Activated naive CD8-positive, alpha-beta T cell treated with anti-CD3 and anti-CD28 coated beads, Interleukin-2, amount 10 ng/mL, durations not matched to agents 7 days and 5 days (primary cell): ENCODE measurements at places on chromosomes 1 and 21. TPM values are rescaled to one million over a fixed set of nuclear protein-coding genes. Genes with fewer than 3 reads are reported as not detected.
A peak's percentile ranks its signal among the peaks of the same experiment; 100 is the strongest.

GRCh38 chr21:26795866-26796329 is 49.3 kb downstream of the ADAMTS1 start:
- DNase-seq: no peak

GRCh38 chr1:178493301-178493741 is 3.4 kb downstream of the CLEC20A start:
- no peak for DNase-seq

GRCh38 chr1:170415710-170416372 is 116.1 kb upstream of the GORAB start:
- DNase-seq: no peak

GRCh38 chr1:60068393-60069045 is 5.1 kb downstream of the C1orf87 start:
- no peak for DNase-seq

- no peak for DNase-seq
Observed at GRCh38 chr1:206472886-206473285, 2.6 kb downstream of the IKBKE start.

DNA sequence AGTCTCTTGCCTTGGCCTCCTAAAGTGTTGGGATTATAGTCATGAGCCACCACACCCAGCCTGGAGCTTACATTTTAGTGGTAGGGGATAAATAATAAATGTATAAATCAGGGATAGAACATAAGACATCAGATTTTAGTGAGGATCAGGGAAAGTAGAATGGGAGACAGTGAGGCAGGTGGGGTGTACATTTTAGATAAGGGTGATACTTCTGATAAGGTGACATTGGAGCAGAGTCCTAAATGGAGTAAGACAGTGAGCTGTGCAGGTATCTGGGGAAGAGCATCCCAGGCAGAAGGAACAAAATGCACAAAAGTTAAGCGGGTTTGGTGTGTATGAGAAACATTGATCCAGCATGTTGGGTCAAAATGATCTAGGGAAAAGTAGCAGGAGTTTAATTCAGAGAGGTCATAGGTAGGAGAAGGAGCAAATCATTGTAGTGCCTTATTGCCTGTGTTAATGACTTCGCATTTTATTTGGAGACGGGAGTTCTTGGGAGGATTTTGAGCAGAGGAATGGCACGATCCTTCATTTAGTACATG is 11.1 kb downstream of the EPB41 start:
- DNase-seq: no peak

DNA sequence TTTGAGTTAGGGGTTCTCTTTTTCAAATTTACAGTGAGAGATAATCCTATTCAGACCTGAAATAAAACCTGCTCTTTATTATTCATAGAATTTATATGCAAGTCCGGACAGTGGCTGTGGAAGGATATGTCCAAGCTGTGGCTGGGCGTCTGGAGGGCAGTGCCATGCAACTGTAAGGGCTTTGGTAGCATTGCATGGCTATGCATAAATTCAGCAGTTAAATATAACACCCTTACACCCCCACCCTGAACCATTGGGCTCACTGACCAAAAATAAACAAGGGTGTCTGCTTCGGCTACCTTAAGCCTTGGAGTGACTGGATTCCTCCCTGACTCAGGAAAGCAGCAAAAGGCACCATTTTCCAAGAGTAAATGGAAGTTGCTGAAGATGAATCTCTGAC is 5.4 kb downstream of the CHTOP start:
- DNase-seq: no peak

GRCh38 chr1:86207323-86207722 is 50.8 kb upstream of the COL24A1 start:
- DNase-seq: no peak

DNA sequence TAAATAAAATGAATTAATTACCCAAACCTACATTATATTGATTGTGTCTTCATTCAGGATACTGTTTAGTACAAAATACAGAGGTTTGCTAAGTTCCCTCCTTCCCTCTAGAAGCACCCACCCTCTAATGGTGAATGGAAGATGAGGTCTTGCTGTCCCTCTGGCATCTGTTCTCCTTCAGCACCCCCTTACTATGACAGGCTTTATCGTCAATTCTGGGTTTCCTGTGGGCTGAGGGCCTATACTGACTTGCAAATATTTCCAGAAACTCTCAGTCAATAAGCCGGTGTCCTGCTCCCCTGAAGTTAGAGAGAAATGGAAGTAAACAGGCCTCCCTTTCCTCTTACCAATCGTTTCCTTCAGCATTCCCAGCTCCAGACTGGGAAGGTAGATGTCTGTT is 13.2 kb downstream of the LAX1 start:
- DNase-seq: no peak

DNA sequence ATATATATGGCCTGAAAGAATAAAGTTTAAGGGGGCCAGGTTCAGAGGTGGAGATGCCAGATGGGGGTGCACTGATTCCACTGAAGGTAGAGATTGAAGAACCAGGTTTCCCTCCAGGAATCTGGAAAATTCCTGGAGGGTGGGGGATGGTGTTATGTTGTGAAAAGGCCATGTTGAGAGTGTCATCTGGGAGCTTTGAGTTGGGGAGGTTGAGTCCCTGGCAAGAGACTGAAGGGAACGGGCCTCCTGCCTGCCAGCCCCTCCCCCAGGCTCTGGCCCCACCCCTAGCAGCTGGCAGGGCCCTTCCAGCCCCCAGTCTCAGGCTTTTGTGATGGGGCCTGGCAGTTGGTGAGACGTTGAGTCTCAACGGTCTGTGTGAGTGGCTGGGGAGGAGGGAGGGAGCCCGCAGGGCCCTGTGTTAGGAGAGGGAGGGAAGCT is 4.1 kb downstream of the PTPRU start:
- DNase-seq: no peak

DNA sequence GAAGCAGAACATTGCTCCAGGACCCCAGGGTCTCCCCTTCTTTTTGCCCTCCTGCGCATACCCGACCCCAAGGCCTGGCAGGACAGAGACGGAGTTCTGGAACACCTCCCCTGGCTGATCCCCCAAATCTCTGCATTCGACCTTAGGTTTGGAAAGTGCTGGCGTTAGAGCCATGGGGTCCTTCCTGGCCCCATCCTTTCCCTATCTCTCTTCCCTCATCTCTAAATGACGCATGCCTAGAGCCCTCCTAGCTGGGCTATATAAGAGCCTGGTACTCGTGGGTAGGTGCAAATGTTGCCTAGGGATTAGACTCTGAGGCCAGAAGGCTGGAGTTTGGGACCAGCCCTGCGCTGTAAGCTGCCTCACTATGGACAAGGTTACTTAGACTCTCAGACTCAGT is 16.6 kb downstream of the SLC26A9 start:
- DNase-seq: no peak

DNA sequence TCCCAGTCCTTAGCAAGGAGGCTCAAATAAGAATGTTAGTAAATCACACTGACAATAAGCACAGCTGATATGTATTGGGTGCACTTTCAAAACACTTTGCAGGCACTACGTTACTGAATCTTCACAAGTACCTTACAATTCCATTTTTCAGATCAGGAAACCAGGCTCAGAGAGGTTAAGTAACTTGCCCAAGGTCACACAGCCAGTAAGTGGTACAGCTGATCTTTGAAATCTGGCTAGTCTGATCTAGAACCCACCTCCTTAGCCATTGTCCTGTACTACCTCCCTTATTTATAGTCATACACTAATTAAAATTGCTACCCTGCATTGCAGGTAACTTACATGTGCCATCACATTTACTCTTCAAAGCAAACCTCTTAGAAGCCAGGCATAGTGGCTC is 122.1 kb upstream of the KLHDC7A start:
- DNase-seq: no peak

GRCh38 chr1:25572708-25573590 is 29.5 kb downstream of the LDLRAP1 start:
- peak; percentile 64 for DNase-seq

- DNase-seq: no peak
Observed at GRCh38 chr1:101185421-101185820, 51.4 kb upstream of the S1PR1 start.

DNA sequence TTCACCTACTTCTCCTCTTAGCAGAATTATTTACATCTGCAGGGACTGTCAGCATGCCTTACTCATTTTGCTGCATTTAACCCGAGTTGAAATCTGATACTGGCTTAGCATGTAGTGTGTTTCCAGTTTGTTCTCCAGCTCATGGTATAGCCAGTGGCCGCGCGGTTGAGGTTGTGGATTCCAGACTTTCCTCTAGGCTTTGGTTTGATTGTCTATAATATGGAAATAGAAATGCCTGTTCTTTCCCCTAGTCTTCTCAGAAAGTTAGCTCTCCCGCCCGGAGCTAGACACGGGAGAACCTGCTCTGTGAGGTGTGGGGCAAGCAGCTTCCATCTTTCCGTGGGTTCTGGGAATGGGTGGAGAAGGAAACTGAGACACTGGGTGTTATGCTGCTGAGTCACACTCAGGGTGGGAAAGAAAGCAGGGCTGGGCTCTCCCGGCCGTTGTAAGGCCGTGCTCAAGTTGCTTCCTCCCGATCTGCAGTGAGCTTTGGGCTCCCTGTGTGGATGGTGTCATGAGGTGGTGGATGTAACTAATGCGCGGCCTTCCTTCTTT is 206.8 kb upstream of the TMEM51 start:
- DNase-seq: no peak

GRCh38 chr21:25608044-25608737 is 910 bp upstream of the MRPL39 start:
- peak; percentile 75 for DNase-seq

- DNase-seq: no peak
Observed at GRCh38 chr1:230713547-230713914, 391 bp downstream of the AGT start.

- no peak for DNase-seq
Observed at GRCh38 chr1:40462956-40463590, 12.8 kb downstream of the ZFP69B start.

GRCh38 chr21:37392441-37392840 is 25.9 kb downstream of the DYRK1A start:
- DNase-seq: no peak

DNA sequence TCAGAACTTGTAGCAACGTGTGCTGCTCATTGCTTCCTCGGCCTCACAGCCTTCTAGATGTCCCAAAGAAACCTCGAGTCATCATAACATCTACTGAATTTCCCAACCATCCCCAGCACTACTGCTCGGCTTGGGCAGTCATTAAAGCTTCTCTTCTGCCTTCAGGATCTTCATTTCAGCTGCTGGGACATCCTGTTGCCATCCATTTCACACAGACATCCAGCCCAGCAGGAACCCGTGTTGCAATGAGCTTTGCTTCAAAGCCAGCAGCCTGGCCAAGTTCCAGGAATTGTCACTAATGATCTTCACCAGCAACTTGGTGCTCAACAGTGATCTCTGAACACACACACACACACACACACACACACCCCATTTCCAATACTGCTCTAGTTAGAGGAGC is 18.5 kb downstream of the WLS start:
- DNase-seq: no peak

- DNase-seq: no peak
Observed at GRCh38 chr1:193626695-193627094, 440.3 kb upstream of the B3GALT2 start.

GRCh38 chr1:58895082-58895481 is 111.2 kb upstream of the JUN start:
- no peak for DNase-seq

DNA sequence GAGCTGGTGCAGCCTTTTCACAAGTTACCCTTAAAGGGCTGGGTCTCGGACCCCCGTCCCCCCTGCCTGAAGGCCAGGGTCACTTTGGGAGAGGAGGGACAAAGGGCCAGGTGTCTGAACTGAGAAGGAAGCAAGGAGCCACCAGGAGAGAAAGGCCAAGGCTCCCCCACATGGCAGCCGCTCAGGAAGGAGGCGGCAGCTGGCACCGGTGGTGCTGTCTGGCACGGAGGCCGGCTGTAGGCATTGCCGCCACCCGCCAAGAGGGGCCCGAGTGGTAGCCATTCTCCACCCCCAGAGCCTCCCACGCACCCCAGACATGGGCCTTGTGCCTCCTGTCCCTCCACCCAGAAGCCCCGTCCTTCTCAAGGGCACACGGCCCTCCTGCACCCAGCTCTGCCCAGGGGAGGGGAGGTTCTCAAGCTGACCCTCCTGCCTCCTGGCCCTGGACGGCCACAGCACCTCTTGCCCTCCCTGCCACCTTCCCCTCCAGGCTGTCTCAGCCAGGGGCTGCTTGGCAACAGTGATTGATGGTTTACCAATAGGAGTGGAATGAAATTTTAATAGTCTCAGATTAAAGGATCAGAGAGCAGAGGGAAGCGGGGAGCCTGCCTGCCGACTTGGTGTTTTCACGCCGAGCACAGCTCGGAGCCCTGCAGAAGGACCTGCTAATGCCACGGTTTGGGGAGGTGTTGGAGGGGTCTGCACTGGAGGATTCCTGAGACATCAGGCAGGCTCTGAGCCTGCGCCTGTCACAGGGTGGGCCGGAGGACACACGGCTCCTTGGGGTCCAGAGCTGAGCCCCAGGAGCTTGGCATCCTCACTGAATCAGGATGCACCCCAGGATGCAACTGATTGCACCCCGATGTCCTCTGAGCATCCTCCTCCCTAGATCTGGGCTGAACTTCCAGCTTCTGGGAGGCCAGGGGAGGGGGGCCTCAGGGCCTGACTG is 211.9 kb upstream of the VAMP3 start:
- DNase-seq: no peak

DNA sequence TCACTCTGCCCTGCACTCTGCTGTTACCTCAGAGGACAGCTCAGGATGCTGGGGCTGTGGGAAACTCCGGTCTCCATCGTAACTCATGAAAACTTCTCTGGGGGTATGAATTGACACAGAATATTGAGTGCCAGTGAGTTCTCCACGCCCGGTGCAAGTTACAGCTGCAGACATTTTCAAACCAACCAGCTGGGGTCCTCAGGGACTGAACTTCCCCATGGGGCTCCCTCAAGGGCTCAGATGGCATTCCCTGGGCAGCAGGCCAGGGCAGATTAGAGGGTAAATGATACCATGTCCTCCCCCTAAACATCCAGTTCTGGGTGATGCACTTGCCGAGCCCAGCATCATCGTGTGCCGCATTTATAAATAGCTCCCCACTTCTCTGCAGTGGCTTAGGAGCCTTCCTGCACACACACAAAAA is 27.8 kb upstream of the CCSAP start:
- no peak for DNase-seq

TMPRSS2 gene
- total RNA-seq: not detected

OR4F29 gene
- total RNA-seq: not detected

PDC gene
- total RNA-seq: not detected

CACNA1S gene
- total RNA-seq: not detected

NBPF20 gene
- 1.4 TPM for total RNA-seq

HMGCS2 gene
- total RNA-seq: not detected

ZNF648 gene
- total RNA-seq: not detected

S100A1 gene
- total RNA-seq: not detected

TTC24 gene
- 22.7 TPM for total RNA-seq

PLA2G2C gene
- total RNA-seq: not detected

LMX1A gene
- total RNA-seq: not detected

HP1BP3 gene
- total RNA-seq: 313 TPM

ZNF683 gene
- total RNA-seq: 9.3 TPM

UBL4B gene
- not detected for total RNA-seq

PCP4 gene
- total RNA-seq: not detected
